ENCODE measurements at places on chromosomes 2 and 18.

GRCh38 chr2:46377101-46377581, 79.9 kb downstream of the EPAS1 start:
- DNase-seq, result no peak

DNA sequence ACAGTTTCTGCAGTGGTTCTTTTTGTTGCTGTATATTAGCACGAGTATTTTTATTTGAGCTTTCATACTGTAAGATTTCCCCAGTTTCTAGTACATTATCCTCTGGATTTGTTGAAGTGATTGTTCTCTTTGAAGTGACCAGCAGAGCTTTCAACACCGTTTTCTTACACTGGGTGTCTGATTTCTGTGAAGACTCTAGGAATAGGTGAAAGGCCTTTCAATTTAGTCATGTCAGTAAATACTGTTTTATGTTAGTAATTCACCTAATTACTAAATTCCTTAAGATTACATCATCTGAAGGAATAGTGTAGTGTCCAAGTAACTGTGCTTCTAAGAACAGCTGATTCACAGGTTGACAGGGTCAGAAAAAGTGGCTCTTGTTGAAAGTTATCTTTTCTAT, 2.3 kb downstream of the PPM1B start:
- DNase-seq, result no peak

DNA sequence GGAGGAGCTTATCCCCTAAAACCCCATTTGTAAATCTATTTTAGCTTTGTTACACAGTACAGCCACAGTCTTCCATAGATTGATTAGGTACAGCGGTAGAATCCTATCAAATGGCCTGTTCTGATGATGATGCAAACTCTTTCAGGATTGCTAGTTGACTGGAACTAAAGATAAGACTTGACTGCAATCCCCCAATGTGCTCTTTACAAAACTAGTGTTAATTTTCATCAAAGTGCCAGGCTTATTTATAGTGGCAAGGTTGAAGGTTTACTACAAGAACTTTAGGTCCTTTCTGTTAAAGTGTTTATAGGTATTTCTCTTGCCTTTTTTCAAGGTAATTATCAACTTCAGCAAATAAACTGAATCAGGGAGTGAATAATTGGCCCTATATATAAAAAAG, 9.0 kb upstream of the OTX1 start:
- no peak for DNase-seq

DNA sequence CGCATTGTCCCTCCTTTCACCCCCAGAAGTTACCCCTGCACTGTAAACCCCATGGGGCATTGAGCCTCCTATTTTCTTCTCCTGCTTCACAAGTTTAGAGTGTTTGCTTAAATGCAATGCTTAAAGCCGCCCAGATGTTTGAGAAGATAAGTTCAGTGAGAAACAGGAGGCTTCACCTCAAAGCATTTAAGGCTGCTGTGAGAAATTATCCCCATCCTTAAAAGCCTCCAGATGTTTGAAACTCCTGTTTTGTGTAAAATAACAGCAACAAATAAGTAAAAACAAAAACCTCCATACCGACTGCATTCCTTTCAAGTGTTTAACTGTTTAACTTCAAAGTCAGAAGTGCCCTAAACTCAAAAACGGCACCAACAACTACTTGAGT, 81.8 kb downstream of the RTP5 start:
- DNase-seq, result no peak

GRCh38 chr2:140639628-140640027, 1491.2 kb downstream of the LRP1B start:
- DNase-seq, result no peak

GRCh38 chr2:216392945-216393840, 19.1 kb upstream of the SMARCAL1 start:
- no peak for DNase-seq

- peak; percentile 68 for DNase-seq
Observed at GRCh38 chr2:7620255-7620654, 703.0 kb downstream of the RNF144A start.

GRCh38 chr18:41096504-41096903, 858.5 kb upstream of the PIK3C3 start:
- DNase-seq, result no peak

DNA sequence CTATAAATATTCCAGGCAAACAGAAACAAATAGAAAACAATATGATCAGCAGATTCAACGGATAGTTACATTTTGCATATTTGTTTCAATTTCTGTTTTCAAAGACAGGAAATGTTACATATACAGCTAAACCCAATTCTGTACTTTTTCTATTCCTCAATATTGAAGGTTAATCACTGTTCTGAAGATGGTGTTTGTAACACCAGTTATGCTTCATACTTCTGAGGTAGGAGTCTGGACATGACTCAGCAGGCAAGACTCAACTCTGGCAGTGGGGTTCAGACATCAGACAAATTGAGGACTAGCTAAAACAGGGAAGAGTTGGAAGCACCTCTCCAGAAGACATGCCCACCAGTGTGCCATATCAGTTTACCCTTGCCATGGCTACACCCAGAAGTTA, 16.6 kb downstream of the SERPINB13 start:
- DNase-seq, result no peak

DNA sequence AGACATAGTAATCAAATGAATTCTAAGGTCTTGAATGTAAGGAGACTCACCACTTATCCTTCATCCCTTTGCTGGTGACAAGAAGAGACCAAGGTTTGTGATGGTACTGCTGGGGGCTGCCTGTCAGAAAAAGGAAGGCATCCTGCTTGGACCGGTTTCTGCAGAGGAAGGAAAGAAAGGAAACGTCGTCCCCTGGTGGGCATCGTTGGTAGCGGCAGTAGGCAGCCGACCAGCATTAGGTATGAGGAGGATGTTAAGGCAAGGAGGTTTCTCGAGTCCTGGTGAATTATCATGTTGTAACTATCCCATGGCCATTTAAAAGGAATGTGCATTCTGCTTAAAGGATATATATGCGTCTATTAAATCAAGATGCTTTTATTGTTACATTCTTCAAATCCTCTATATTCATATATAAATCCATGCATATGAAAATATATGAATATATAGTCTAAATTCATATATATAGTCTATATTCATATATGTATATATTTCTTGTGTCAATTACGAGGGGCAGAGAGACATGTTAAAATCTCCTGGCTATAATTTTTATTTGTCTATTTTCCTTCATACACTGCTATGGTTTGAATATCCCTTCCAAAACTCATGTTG, 94.4 kb upstream of the TGFA start:
- DNase-seq, result peak; percentile 45

DNA sequence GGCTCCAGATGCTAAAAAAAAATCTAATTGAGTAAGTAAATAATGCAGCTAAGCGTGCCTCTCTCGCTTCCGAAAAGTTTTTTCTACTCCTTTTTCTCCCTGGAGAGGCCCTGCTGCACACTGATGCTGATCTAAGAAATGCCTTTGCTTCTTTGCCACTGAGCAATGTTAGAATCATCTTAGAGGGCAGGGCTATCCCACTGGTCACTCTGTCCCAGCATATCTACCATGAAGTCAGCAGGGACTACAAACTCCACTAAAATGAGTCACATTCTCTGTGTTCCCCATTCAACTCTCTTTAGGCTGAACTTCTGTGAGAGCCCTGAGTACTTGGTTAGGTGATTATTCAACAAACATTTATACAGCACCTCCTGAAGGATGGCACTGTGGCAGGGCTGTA, 127.6 kb upstream of the LYPD1 start:
- DNase-seq, result no peak

DNA sequence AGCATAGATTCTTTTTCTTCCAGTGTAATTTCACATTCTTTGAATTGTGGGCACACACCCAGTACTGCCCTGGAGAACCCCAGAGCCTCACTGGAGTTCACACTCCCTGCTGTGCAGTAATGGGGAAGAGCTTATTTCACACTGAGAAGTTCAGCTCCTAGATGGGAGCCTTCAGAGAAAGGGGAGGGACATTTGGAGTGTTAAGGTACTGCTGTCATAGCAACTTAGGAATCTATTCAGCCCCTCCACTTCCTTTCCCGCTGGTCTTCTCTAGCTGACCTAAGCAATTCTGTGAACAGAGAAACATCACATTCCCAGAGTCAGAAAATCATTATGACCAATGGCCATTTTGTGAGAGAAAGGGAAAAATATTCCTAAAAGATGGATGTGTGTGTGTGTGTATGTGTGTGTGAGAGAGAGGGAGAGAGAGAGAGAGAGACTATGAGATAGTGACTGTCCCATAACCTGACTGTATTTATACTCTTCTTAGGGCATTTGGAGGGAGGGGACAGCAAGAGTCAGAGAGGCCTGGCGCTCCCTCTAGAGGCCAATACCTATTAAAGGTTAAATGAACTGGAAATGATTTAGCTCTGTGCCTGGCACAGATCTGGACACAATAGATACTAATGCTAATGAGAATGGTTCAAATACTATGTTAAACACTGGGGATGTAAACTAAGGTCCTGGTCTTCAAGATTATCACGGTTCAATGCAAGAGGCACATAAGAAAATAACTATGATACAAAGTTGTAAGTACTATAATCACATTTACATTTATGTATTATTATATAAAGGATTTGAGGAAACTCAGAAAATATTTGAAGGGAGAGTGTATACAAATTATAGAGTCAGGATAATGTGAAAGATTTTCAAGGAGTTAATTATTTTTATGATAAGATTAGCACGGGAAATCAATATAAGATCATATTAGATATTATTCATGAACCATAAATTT, 41.5 kb upstream of the RPE start:
- peak; percentile 72 for DNase-seq

DNA sequence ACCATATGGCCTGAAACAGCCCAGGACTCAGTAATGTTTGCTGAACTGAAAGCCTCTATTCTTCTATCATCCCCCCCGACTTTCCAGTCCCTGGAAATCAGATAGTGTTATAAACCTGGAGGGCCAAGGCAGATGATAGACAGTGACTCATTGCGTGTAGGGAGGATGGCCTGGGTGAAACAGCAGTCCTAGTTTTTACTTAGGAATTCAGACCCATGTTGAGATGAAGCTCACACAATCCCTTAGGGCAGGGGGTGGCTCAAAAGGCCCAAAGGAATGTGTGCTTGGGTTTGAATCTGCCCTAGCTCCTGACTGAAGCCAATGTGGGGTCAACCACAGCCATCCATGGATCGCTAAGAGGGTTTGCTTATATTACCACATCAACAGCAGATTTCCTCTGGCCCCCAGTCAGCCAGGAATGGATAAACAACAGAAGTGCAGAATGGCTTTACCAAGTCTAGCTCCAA, 43.9 kb upstream of the STPG4 start:
- DNase-seq, result peak; percentile 94

DNA sequence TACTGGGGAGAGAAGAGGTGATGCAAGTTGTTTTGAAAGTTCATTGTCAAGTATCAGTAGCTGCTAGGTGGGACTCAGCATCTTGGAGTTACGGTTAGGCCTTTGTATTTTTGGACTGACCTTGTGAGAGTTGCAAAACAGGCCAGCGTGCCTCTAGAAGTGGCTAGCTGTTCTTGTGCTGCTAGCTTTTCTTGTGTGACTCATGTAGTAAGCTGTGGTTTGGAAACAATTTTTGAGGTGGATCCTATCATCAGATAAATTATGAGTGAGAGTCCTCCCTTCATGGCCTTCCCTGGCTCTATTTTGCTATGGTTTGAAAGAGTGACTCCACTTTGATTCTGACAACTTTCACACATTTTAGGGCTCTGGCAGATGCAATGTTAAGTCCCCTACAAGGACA, 409.2 kb upstream of the HS6ST1 start:
- no peak for DNase-seq

- no peak for DNase-seq
Observed at GRCh38 chr2:216343221-216343980, 28.9 kb downstream of the MARCHF4 start.

DNA sequence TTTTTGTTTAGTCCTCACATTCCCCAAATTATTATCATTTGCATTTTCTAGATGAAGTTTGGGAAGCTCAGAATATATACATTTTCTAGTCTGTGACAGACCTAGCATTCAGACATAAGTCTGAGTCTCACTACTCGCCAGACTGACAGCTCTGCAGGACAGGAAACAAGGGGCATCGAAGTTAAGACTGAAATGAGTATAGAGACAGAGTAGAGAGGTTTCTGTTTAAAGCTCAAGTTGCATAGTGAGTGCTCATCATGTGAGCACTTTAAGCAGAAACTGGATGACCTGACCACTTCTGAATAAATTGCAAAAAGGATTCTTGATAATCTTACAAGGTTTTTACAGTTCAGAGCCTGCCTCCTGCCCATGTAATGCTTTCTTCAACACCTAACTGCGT, 1.1 kb downstream of the HADHB start:
- no peak for DNase-seq

DNA sequence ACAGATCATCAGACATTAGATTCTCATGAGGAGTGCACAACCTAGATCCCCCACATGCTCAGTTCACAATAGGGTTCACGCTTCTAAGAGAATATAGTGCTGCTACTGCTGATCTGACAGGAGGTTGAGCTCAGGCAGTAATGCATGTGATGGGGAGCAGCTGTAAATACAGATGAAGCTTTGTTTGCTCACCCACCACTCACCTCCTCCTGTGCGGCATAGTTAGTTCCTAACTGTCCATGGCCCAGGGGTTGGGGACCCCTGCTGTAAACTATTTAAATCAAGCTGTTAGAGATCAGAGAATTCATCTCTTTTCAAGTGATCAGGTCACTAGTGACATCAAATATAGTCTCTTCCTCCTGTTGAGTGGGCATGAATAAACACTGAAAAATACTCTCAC, 88.8 kb upstream of the ACVR2A start:
- DNase-seq, result no peak

- DNase-seq, result no peak
Observed at GRCh38 chr2:60742419-60742818, 13.6 kb upstream of the PAPOLG start.

DNA sequence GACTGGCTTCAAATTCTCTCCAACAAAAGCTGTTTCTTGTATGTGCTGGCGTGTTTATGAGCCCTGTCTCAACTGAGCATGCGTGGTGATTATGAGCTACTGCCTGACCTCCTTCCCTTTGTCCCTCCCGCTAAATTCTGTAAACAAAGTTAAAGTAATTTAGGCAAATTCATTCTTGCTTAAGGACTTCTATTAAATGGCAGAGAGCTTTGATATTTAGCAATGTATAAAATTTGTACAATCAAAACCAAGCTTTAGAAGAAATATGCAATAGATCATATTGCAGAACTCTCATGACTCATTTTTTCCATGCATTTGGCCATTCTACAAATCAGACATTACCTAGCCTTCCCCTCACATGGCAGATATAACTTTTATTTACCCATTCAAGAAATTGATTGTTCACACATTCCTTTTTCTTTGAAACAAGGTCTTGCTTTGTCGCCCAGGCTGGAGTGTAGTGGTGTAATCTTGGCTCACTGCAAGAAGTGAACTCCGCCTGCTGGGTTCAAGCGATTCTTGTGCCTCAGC, 18.2 kb downstream of the IGFBP2 start:
- DNase-seq, result no peak

GRCh38 chr2:148590612-148591011, 53.9 kb upstream of the EPC2 start:
- no peak for DNase-seq

GRCh38 chr2:9280224-9280623, 73.6 kb downstream of the ASAP2 start:
- no peak for DNase-seq

GRCh38 chr2:235262750-235263149, 231.1 kb upstream of the AGAP1 start:
- DNase-seq, result no peak

GRCh38 chr2:74602586-74603281, 45.4 kb downstream of the M1AP start:
- DNase-seq, result peak; percentile 48
